SW 1271 (cell line): ENCODE measurements at places on chromosomes 12 and 14.

DNA sequence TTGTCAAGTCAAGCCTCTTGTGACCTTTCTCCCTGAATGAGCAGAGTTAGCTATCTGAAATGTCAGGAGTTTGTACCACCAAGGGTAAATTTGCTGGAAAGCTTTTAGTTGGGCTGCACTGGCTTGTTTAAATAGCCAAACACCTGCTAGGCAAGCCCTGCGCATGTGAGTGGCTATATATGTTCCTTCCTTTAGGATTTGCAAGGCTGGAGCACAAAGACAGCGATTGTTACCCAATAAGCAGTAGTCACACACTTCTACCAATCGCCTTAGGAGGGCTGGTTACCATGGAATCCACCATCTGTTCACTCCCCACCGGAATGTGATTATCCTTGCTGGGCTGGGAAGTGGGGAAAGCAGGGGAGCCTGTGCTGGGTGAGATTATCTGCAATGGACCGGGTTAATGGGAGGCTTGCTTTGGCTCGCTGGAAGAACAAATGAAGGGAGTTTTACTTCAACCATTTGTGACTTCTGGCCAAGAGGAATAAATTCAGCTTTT, 102.5 kb downstream of the FGD4 start:
- DNase-seq = no peak

- no peak for DNase-seq
Observed at GRCh38 chr12:3195859-3196483, 118.8 kb downstream of the TSPAN9 start.

GRCh38 chr12:110677982-110678381, 10.9 kb downstream of the HVCN1 start:
- no peak for DNase-seq

GRCh38 chr14:76322594-76323220, 53.2 kb upstream of the ESRRB start:
- DNase-seq = no peak

DNA sequence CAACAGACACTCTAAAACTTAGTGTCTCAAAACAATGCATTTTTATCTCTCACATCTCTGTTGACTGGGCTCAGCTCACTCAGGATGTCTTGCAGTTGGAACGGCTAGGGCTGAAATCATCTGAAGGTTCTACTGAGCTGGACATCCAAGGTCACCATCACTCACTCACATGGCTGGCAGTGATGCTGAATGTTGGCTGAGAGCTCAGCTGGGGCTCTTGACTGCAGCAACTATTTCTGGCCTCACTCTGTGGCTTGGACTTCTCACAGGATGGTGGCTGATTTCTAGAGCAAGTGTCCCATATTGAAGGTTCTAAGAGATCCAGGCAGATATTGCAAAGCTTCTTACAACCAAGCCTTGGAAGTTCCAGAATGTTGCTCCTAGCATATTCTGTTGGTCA, 166.5 kb downstream of the ZFP36L1 start:
- DNase-seq = no peak

- DNase-seq = no peak
Observed at GRCh38 chr12:53617700-53618099, 8.5 kb downstream of the ATF7 start.

- DNase-seq = no peak
Observed at GRCh38 chr14:47039336-47039735, 387.8 kb upstream of the RPL10L start.

GRCh38 chr12:52643233-52644077, 8.6 kb downstream of the KRT2 start:
- no peak for DNase-seq

DNA sequence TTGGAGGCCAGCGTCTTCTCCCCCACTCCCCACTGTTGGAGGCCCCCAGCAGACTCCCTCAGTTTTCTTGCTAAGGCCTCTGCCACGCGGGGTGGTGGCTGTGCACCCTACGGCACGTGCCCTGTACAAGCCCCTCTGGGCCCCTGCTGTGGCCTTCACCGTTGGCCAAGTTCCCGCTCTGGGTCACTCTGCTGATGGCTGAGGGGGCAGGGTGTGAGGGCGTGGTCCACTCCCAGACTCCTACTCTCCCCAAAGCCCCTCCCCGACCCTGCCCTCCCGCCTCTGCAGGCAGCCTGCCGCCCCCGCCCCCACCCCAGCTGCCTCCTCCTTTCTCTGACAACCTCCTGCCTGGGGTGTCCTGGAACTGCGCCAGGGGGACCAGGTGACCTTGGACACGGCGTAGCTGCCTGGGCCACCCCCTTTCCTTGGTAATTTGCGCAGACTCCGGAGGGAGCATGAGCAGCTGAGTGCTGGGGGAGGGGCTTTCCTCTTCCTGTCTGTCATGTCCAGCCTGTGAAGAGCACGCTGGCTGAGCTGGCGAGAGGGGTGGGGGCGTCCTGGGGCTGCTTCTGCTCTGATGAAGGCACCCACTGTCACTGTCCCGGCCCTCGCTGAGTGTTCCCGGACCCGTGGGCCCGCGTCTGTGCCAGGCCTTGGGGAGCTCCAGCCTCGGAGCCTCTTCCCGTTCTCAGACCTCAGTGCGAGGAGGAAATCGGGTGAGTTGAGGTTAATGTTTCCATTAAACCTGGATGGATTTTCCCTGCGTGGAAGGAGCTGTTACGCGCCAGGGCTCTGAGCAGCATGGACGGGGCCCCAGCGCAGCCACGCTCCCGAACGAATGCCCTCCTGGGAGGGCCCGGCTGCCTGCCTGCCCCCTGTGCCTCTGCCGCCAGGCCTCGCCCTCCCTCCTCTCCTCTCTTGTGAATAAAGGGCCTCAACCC, 85.0 kb downstream of the KIF26A start:
- DNase-seq = no peak
